H1 (cell line): ENCODE measurements at places on chromosomes 1 and 21.

GRCh38 chr1:13808729-13809131 is 108.7 kb downstream of the PRDM2 start:
- H3K27ac ChIP-seq: no peak overlapping the region
- no peaks in the 10 kb centered on the region; the same call in 1 of the 2 replicates for H3K27me3 ChIP-seq
- H3K36me3 ChIP-seq: no peaks in the 10 kb centered on the region
- H3K4me3 ChIP-seq: no peak overlapping the region
- H3K4me1 ChIP-seq: no peaks in the 10 kb centered on the region
- DNase-seq: no peak

DNA sequence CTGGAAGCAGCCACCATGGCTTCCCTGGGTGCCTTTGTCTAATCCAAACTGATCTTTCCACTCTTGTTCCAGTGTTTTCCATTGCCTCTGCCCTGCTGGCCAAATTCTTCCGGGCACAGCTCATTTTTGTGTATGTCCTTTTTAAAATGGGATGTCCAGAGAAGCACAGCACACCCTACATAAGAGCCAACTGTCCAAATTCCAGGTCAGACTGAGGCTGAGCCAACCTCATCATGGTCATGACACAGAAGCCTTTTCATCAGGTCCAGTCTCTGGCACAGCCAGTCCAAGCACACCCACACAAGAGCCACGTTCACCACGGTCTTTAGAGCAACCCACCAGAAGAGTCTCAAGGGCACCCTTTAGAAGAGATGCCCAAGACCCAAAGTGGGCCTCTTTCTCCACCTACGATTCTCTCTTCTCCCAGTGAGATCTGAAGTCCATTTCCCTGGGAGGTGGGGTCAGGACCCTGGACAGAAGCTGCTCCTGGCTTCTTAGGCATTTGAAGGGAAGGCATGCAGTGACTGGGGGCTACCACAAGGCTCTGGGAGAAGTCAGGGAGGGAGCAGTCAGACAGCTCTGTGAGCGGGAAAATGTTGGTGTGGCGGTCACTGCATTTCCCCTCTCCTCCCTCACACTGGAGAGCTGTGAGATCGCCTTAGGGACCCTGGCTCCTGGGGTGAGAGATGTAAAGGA is 53.2 kb downstream of the SYT2 start:
- no peak overlapping the region for H3K4me3 ChIP-seq
- peak; percentile 39 for DNase-seq
- no peaks in the 10 kb centered on the region for H3K27me3 ChIP-seq
- H3K27ac ChIP-seq: no peak overlapping the region

- DNase-seq: no peak
- no peaks in the 10 kb centered on the region for H3K27me3 ChIP-seq
- no peaks in the 10 kb centered on the region for H3K36me3 ChIP-seq
- H3K4me1 ChIP-seq: no peaks in the 10 kb centered on the region
- H3K27ac ChIP-seq: no peak overlapping the region
These were observed 176.9 kb downstream of the NEK7 start for GRCh38 chr1:198333744-198334143.

DNA sequence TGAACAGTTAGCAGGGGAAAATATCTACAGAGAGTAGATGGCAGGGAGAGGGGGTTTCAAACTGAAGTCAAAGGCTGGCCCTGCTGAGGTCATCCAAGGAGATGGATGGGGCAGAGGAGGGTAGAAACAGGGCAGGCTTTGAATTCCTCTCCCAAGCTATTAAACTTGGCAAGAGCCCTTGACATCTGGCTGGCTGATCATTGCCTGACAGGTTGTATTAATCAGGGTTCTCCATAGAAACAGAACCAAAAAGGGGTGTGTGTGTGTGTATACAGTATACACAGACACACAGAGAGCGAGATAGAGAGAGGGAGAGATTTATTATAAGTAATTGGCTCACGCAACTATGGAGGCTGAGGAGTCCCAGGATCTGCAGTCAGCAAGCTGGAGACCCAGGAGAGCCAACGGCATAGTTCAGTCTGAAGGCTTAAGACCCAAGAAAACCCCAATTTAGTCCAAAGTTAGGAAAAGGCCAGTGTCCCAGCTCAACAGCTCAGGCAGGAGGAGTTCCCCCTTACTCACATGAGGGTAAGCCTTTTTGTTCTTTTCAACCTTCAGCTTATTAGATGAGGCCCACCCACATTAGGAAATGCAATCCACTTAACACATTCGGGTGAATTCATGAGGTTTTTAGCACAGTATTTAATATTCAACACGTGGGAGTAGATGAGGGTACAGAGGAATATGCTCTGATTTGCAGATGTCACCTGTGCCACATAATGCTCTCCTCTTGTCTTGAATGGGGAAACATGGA is 46.7 kb upstream of the HAO2 start:
- no peak overlapping the region for H3K27ac ChIP-seq
- no peak for DNase-seq
- H3K4me1 ChIP-seq: peaks cover 8% of the 10 kb centered on the region
- H3K36me3 ChIP-seq: no peaks in the 10 kb centered on the region
- no peak overlapping the region for H3K4me3 ChIP-seq
